ENCODE measurements at places on chromosomes 5 and 9. TPM values are rescaled to one million over a fixed set of nuclear protein-coding genes. Genes with fewer than 3 reads are reported as not detected.

IL9 gene
- polyA plus RNA-seq, result not detected

ACSL6 gene
- 2.9 TPM for polyA plus RNA-seq

MEIKIN gene
- not detected for polyA plus RNA-seq

DNA sequence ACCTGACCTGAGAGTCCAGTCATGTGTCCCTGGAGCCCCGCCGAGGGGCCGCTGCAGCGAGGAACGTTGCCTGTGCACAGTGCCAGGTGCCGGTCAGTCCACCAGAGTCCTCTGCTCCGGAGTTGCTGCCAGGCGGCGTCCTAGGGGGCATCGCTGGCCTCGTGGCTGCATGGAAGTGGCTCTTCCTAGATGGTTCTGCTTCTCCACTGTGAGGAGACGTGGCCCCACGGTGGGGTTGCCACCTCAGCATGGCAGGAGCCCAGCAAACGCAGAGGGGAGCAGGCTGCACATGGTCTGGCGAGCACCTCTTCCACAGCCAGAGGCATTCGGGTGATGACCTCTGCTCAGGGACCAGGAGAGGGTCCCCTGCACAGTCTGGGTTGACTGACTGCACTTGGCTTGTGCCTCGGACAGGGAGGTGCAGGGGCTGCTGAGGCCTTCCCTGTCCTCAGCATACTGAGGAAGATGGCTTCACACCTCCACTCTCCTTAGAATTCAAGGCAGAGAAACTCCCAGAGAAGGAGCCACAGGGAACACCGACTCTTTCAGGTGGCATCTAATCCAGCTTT, 25.9 kb upstream of the POMT1 start:
- no peak for DNase-seq

DNA sequence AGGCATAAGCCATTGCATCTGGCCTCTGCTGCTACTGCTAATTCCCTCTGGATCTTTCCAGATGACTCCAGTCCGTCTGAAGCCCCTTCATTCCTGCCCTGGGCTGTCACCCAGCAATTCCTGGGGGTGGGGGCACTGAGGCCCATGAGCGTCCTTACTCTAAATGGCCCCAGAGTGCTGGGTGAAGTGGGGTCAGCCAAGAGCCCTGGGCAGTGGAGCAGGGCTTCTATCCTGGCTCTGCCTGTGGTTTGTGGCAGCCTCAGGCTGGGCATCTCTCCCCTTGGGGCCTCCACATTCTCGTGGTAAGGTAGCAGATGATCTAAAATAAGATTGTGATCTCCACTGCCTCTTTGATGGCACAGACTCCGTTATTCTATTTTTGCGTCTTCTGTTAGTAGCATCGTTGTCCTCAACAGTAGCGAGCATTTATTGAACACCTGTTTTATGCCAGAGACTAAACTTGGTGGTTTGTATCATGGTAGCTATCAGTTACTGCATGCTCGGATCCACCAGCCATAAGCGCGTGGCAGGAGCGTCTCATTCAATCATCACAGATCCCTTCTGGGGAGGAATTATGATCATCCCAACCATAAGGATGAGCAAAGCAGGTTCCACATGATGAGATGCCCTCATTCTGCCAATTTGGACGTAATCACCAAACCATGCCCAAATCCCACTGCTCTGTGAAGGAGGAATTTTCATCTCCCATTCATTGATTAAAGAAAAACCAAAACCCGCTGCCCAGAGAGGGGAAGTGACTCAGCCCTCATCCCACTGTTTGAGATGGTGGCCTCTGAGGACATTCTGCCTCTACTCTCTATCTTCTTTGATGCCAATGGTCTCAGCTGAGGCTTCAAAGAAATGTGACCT, 21.9 kb upstream of the DUSP1 start:
- DNase-seq, result no peak

Data from large intestine (tissue), 12 donors.